ENCODE measurements at places on chromosomes 2 and 18.
A peak's percentile ranks its signal among the peaks of the same experiment; 100 is the strongest.

- no peak for DNase-seq
Measured at GRCh38 chr2:10001586-10001985, 41.8 kb upstream of the KLF11 start.

- no peak for DNase-seq
Measured at GRCh38 chr2:201758873-201759272, 21.9 kb downstream of the ALS2 start.

DNA sequence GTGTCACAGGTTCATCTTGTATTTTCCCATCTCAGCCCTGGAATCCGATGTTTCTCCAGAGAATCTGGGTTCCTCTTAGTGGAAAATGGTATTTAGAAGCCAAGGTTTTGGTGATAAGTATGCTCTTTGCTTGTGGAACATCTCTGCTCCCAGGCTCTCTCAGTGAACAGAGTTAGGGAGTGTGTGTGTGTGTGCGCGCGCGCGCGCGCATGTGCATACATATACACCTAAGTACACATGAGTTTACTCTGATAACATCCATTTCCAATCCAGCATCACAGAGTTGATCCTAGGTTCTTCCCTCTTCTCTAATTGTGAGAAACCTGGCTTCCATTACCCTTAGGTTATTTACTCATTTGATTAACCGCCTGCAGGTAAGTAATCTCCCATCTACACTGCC lies 41.7 kb downstream of the ABCG8 start:
- no peak for DNase-seq

- DNase-seq: no peak
Measured at GRCh38 chr2:64919261-64919660, 69.9 kb upstream of the SLC1A4 start.

DNA sequence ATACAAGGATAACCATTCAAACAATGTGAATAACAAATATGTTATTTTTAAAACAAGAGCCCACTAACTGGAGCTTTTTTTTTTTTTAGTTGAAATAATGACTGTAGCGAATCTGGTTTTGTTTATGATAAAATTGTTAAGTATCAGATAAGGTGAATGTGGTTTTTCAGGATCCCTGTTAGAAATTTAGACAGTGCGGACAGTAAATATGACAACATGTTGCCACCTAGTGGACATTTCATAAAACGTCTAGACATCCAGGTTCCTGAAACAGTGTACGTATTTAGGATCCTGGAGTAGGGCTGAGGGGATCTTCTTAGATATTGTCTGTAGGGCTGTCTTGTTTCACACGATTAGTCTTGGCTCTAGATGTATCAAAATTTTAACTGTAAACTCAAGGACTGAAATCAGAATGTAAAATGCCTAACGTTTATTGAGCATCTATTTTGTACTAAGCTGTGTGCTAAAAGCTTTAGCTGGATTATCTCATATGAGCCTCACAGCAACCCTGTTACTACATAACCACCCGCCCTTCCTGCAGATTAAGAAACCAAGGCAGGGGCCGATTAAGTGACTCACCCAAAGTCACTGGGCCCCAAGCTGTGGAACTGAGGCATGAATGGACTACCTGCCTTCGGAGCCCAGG lies 23.9 kb upstream of the CCDC68 start:
- DNase-seq: peak; percentile 10

DNA sequence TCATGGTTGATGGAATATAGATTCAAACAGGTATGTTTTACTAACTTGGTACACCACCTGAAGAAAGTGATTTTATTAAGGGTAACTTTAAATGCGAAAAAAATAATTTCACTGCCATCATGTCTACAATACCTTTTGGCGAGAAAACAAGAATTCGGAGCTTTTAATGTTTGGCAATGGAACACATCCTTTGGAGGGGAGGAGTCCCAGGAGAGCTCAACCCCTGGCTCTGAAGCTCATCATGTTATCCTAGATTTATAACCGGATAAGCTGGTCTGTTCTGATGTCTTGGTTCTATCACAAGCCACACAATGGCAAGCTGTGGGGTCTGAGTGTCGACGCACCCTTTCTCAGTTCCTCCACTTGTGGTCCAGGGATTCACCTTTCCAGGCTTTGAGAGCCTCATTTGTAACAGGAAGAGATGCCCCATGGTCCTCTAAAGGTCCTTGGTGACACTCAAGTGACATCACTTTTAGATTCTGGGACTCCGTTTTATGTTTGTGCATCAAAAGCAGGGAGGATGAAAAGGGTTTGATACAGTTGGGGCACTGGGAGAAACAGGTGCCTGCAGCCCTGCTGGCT lies 172.7 kb downstream of the BCL2 start:
- DNase-seq: no peak

- DNase-seq: no peak
Measured at GRCh38 chr2:6496376-6496775, 369.3 kb downstream of the CMPK2 start.

DNA sequence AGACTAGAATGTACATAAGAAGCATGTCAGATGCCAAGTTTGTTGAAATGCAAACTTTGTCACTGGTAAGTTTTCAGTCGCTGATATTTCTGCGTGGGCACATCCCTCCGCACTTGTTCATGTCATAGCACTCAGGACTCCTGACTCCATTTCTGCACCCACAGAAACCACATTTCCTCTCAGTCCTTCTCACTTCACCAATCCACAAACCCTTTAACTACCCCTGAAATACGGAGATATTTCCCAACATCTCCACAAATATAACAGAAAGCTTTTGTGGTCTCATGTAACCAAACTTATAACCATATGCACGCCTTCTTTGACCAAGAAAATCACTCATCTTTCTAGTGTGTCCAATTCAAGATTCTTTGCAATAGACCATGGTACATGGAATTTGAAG lies 276.9 kb upstream of the ERBB4 start:
- no peak for DNase-seq

GRCh38 chr2:128486640-128487375 lies 168.1 kb upstream of the HS6ST1 start:
- DNase-seq: no peak

DNA sequence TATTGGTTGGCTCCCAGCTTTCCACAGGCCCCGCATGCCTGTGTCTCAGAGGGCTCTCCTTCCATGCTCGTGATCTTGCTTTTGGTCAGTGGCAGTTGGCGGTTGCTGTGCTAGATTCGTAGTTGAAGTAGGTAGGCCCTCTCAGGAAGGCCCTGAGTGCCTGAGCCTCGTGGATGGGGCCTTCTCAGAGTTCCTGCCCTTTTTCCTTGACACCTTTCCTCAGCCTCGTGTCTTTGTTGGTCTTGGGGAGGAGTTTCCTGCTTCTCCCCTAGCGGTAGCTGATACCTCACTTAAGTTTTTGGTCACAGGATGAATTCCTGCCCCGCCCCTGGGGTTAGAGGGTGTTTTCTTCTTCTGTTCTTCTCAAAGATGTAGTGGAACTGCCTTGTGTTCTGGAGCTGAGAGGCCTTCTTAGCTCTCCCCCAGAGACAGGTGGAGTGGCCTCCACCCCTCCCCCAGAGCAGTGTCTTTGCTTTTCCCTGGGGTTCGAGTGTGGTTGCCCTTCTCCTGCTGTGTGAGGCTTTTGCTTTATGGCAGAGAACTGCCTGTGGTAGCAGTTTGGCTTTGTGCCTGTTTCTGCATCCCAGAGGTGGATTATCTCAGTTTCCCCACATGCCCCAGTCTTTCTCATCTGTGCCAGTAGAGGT lies 94.8 kb downstream of the ZNF407 start:
- DNase-seq: no peak

- no peak for DNase-seq
Measured at GRCh38 chr2:160634436-160634835, 140.8 kb upstream of the RBMS1 start.

DNA sequence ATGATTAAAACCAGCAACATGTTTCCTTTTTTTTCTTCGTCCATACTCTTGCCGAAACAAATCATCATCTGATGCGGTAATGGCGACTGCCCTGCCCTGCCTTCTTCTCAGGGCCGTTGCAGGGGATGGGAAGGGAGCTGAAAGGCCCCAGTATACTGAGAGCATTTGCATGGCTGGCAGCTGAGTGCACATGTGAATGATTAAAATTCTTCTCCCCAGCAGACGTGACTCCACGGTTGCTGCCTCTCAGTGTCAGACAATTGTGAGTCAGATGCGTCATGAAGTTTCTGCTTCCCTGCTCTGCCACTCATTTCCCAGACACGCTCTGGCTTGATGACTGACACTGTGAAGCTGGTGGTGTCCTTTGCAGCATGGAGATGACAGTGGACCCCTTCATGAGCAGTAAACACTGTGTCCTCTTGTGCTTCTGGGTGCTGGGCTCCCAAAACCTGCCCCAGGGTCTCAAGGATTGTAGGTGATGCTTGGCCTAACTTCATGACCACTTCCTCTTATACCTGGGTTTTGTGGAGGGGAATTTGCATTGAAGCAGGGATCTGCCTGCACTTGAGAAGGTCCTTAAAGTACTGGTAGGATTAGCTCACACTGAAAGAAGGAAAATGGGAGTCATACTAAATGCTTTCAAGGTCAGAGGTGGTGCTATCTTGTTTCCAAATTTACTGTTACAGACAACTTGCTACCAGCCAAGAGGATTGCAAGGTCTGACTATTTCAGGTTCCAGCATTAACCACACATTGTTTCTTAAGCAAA lies 222.5 kb upstream of the COPS8 start:
- DNase-seq: no peak

DNA sequence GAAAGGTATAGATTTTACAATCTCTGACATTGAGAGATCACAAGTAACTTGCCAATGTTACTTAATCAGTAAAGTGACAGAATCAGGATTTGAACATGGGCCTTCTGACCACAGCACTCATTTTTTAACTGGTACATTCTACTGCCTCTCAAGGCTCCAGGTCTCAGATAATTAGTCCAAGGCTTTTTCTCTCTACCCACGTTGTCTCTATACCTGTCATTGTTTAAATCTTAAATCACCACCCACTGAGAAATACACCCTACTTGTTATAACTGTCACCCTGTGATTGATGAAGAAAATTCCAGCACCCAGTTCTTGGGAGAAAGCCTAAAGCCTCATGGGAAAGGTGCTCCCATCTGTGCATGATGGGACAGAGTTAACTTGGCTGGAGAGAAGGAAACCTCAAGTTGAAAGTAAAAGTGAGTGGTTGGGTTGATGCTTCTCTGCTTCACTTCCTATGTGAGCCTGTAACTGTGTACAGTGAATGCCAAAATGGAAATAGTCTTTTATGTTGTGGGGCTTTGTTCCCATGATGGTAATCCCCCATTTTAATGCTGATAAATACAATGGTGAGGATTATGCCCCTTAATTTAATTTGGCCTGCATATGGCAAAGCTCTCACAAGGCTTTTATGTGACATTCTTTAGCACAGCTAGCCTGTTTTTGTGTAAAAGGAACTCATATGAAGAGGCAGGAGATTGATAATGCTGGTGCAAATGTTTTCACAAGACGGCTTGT lies 190.1 kb upstream of the SP5 start:
- DNase-seq: no peak

- no peak for DNase-seq
Measured at GRCh38 chr2:2472881-2473280, 141.8 kb upstream of the MYT1L start.

GRCh38 chr2:26081556-26081955 lies 47.7 kb downstream of the RAB10 start:
- no peak for DNase-seq

GRCh38 chr2:46564811-46565241 lies 85.5 kb downstream of the TMEM247 start:
- no peak for DNase-seq

DNA sequence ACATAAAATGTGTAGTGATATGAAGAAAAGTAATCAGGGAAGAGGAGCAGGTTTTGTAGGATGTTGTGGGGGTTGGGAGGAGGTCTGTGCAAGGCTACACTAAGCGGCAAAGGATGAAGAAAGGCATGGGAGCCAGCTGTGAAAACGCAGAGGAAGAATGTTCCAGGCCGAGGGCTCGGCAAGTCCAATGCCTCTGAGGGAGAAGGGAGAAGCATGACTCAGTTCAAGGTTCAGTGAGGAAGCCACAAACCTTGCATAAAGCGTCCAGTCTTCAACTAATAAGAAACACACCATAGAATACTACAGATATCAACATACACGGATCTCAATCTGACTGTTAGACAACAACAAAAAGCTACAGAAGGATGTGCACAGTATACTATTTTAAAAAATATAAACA lies 16.2 kb downstream of the EPB41L3 start:
- no peak for DNase-seq

- DNase-seq: no peak
Measured at GRCh38 chr18:63141778-63142176, 177.8 kb downstream of the BCL2 start.

DNA sequence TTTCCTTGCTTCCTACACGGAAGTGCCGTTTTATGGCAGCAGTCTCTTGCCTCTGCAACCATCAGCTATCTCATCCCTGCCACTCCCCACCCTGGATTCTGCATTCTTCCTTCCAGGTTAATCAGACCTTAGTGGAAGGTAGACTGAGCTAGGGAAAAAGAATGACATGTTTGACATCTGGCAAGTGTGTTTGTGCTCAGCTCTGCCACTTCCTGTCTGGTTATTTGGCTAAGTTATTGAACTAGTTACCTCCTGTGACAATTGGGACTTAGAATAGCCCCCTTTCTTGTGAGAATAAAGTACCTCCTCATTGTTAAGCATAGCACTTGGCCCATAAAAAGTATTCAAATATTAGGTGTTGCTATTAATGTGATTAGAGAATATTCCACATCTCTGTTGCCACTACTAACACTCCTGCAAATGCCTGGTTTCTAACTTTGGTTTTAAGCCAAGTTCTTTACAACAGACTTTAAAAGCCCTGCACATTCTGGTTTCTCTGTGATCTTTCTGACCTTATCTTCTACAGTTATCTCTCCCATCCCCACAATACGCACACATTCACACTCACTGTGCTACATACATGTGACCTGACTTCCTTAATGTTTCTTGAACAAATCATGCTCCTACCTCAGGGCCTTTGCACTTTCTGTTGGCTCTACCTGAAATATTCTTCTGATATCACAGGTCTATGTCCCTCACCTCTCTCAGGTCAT lies 10.8 kb upstream of the MAPRE2 start:
- DNase-seq: no peak

- peak; percentile 86 for DNase-seq
Measured at GRCh38 chr2:11498543-11499034, 32.6 kb upstream of the E2F6 start.

GRCh38 chr2:46062637-46063412 lies 234.4 kb upstream of the EPAS1 start:
- peak; percentile 64 for DNase-seq

- DNase-seq: no peak
Measured at GRCh38 chr2:158378926-158379325, 77.6 kb downstream of the CCDC148 start.

DNA sequence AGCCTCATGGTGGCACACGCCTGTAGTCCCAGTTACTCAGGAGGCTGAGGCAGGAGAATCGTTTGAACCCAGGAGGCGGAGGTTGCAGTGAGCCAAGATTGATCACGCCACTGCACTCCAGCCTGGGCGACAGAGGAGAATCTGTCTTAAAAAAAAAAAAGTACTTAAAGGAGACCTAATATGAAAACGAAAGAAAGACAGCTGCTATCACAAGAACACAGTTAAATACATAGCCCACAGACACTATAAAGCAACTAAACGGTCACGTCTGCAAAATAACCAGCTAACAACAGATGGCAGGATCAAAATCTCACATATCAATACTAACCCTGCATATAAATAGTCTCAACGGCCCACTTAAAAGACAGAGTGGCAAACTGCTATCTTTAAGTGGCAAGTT lies 43.9 kb upstream of the TACR1 start:
- DNase-seq: no peak

GRCh38 chr2:10073706-10074105 lies 6.5 kb downstream of the CYS1 start:
- no peak for DNase-seq
